ENCODE measurements at places on chromosomes 6 and 20. TPM values are rescaled to one million over a fixed set of nuclear protein-coding genes. Genes with fewer than 3 reads are reported as not detected.

Gene RSPO3
- polyA plus RNA-seq = 10.8 TPM

Gene FOXS1
- polyA plus RNA-seq = not detected

Gene SLC17A5
- 9.0 TPM for polyA plus RNA-seq

Gene ZNFX1
- 9.5 TPM for polyA plus RNA-seq

Gene ZNF391
- 1.1 TPM for polyA plus RNA-seq

Gene GDAP1L1
- not detected for polyA plus RNA-seq

DNA sequence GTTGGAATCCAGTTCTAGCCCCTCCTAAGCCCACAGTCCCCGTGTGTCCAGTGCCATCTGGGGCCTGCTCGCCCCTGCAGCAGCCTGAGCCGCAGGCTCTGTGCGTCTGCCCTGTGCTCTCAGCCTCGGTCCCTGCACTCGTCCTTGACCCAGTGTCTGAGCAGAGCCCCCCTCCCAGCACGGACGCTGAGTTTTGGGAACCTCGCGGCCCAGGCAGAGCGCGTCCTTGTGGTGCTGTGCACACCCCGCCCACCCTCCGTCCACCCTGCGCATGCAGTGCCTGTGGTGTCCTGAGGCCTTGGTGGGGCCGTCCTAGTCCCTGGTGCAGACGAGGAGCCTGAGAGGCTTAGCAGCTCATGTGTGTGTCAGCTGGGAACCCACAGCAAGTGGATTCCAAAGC is 31.6 kb downstream of the OSBPL2 start:
- no peak for DNase-seq

DNA sequence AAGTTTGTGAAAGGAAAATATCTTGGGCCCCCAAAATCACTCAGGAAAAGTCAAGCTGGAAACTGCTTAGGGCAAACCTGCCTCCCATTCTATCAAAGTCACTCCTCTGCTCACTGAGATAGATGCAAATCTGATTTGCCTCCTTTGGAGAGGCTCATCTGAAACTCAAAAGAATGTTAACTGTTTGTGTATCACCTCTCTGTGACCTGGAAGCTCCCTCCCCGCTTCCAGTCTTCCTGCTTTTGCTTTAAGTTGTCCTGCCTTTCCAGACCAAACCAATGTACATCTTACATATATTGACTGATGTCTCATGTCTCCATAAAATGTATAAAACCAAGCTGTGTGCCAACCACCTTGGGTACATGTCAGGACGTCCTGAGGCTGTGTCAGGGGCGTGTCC is 331.4 kb upstream of the QKI start:
- no peak for DNase-seq

- no peak for DNase-seq
Measured at GRCh38 chr20:60137657-60138245, 179.5 kb downstream of the CDH26 start.

DNA sequence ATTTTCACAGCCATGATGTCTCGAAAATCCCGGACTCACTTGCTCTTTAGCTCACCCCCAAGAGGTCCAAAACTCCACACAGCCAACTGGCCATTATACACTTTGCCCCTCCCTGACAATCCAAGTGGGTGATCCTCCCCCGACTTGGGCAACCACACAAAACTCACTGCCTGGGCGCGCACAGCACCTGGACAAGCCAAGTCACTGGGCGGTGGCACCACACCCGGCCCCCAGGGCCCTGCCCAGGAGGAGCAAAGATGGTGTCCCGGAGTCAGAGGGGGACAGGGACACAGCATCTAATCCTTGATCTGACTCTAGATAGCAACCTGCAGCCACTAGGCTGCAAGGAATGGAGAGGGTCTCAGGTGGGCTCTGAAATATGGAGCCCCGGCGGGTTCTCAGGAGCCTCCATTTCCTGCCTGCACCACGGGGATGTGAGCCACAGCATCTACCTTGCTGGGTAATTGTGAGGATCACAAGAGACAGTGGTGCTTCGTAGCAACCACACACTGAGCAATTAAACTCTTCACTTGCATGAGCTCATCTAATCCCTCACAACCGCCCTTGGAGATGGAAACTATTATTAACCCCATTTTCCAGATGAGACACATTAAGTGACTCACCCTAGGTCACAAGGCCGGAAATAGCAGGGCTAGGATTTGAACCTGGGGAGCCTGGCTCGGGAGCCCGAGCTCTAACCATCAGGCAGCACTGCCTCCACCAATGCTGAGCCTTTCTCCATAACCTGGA is 66.6 kb downstream of the BMP7 start:
- DNase-seq = no peak

DNA sequence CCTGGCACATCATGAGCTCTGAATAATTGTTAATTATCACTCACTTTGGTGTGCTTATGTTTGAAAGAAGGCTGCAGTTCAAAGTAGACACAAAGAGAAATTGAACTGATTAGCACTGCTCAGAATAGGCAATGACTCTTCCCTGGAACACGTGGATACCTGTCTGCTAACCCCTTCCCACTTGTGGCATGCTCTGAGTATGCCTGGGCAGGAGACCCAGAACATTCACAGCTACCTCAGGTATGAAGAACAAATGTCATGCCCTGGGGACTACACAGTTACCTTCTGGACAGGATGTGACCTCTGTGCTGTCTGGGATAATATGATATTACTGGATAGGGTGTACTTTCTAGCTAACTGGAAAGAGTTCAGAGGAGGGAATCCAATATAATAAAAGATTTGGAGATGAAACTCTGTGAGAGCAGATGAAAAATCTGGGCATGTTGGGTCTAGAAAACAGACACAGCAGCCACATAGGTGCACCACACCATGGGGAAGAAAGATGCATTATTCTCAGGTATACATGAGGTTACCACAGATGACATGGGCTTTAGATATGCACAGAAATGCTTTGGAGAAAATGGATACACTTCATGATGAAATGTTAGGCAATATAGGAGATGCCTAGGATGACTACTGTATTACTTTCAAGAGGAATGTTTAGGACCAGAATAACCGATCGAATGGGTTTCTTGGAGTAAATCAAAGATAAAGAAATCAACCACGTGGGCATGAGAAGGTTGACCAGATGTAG is 324.2 kb upstream of the PREP start:
- DNase-seq = no peak

- no peak for DNase-seq
Measured at GRCh38 chr20:62178316-62179161, 4.3 kb upstream of the MTG2 start.

DNA sequence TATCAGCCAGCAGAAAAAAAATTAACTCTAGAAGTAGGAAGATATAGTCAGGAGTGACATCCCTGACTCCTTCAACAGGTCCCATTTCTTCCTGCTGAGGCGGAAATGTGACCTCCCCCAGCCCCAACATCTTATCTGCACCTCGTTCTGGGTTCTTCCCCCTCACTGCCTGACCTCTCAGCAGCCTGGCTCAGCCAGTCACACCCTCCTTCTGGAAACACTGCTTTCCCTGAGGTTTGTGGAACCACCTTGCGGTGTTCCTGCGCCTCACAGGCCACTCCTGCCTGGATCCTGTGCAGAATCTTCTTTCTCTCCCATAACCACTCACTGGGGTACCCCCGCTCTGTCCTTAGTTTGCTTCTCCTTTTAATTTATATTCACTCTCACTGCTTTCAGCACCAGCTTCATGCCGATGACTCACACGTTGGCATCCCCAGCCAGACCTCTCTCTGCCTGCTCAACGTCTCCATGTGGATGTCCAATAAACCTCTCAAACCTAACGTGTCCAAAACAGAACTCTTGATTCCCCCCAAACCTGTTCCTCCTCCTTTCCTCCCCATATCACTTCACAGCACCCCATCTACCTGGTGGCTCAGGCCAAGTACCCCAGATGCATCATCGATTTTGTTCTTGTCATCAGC is 222.8 kb upstream of the PLN start:
- DNase-seq = peak; percentile 81

- no peak for DNase-seq
Measured at GRCh38 chr6:154937306-154938220, 57.6 kb upstream of the TIAM2 start.

- DNase-seq = no peak
Measured at GRCh38 chr6:28659250-28659566, 133.5 kb downstream of the GPX5 start.

DNA sequence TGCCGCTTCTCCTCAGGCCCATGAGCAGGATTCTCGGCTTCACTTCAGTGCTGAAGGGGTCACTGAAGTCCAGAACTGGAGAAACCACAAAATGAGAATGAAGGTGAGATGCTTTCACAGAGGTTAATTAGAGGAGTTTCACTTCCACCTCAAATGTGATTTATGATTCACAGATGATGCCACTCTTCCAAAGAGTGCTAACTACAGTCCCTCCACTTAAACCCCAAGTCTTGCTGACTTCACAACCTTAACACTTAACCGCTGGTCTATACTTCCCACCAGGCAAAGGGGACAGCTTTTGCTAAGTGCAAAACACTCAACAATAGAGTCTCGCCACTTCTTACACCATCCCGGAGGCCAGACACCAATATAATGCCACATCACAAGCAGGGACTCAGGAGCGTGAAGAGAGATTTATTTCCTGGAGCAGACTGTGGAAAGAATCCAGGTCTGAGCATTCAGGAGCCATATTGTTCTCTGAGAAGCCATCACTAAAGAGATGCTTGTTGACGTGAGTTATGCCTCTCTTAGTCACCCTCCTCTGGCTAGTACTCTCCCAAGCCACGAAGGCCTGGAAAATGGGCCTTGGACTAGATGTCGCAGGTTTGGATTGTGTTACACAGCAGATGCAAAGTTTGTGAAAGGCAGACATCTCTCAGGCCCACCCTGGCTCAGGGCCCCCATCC is 24.4 kb downstream of the RRAGD start:
- DNase-seq = no peak

DNA sequence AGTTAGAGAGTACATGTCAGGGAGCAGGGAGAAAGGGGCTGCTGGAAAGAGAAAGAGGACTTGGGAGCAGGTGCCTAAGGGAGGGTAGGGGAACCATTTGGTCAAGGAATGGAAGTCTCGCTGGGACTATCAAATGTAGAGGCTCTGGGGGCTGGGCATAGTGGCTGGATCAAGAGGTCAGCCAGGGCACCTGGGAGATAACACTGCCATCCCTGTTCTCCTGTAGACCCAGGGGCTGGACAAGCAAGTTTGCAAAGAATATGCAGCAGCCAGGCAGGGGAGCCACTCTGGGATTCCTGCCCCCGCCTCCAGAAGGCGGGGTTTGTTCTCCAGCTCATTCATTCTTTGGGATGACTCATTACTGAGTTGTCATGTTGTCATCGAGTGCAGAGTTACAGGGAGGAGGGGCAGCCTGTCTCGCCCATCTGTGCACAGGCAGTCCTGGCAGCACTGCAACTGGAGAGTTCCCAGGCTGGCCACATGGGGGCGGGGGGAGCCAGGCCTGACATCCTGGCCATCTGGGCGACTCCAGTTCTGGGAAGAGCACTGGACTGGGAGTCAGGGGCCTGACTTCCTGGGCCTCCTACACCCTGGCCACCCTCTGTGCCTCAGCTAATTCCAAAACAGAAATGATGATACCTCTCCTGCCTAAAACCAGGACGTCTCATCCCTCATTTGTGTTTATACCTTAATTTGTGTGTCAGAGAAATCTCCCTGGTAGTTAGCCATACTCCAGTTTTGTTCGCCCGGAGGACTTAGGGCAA is 28.2 kb upstream of the ZFAND3 start:
- DNase-seq = peak; percentile 96
